ENCODE measurements at places on chromosomes 3 and 15.

GRCh38 chr15:98785431-98785806, 137.1 kb downstream of the IGF1R start:
- no peak for DNase-seq

DNA sequence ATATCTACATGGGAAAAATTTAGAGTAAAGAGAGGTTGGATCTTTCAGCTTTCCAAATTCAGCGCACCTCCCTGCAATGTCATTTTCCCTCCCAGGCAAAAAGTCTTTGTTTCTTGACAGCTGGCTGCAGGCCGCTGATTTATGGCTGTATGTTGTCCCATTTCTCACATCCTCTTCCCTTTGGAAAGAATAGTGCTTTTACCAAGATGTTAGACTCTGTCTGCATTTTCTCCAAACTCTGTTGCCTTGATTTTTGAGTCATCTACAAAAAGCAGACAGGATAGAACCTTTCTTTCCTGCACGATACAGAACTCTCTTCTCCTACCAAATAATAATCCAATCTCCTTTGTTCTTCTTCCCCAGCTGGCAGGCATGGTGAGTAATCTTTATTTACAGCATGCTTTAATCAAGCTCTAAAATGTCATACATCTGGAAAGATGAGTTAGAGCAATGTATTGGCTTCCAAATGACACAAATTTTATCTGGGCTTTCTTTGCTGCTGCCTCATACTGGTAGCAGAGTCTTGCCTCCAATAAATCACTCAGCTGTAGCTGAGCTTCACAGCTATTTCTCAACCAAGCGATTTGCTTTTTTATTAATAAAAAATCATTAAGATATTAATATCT, 101.9 kb downstream of the PIK3R4 start:
- DNase-seq = no peak

- DNase-seq = no peak
Observed at GRCh38 chr3:48595075-48595525, at the start of gene COL7A1. Gene COL7A1 (minus strand): TSS chr3:48595329. CDS start chr3:48595159, 170 bp downstream.

- no peak for DNase-seq
Observed at GRCh38 chr3:79170021-79170420, 597.8 kb downstream of the ROBO1 start.

- no peak for DNase-seq
Observed at GRCh38 chr15:53713218-53713617, 46.2 kb downstream of the WDR72 start.

DNA sequence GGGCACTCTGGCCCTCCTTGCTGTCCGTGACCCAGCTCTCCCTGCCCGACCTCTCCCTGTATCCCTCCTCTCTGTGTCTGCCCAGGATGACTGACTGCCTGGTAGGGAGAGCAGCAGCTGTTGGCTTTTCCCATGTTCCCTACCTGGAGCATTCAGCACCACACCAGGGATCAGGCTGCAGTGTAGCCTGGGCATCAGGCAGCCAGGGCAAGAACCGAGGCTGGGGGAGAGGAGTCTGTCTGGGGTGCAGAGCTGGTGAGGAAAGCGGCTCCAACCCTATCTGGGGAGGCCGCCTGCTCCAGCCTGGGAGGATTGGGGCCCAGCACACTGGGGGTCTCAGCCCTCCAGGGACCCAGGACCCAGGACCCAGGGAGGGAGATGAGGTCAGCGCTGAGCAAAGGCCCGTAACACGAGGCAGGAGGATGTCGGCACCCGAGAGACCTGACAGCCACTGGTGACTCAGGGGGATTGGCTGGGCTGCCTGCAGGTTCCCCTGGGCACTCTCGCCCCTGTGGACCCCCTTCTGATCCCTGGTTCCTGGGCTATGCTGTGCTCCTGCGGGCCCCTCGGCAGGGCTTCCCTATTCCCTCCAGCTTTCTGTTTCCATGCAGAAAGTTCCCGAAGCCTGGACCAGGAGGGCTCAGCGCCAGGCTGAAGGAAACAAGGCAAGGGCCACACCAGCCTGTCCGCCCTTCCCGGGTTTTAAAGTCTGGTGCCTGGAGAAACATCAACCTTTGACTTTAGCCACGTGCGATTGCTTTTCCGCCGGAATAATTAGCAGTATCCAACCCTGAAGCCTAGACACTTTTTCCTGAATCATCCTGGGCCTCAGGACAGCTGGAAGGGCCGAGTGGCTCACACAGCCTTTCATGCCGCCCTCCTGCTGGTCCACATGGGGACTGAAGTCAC, 128.2 kb upstream of the MEF2A start:
- DNase-seq = no peak

- DNase-seq = no peak
Observed at GRCh38 chr3:77780278-77780996, 740.5 kb downstream of the ROBO2 start.

DNA sequence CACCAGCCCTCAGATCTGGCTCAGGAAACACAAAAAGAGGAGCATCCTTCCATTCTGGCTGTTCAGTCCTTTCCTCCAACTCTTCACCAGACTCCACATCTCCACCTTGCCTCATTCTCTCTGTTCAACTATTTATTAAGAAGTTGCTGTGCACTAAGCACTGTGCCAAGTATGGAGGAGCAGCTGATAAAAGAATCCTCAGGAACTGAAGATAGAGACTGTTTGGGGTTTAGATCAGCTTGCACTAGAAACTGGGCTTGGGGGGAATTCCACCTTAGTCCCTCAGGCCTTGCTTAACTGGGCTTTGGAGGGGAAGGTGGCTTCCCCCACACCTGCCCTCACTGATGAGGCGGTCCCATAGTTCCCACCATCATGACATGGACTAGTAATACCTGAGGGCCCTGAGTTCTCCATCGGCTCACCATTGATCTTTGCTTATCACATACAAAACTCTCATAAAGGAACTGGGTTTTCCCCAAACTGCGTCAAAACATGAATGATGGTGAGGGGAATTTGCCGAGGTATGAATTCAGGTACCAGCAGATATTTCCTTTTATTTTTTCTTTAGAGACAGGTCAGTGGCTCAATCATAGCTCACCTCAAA, 1.7 kb upstream of the CCR8 start:
- no peak for DNase-seq

- DNase-seq = no peak
Observed at GRCh38 chr15:81887912-81888311, 157.9 kb downstream of the MEX3B start.

Data from esophagus squamous epithelium (tissue), 5 donors.